ENCODE measurements at places on chromosomes 3 and 15.

DNA sequence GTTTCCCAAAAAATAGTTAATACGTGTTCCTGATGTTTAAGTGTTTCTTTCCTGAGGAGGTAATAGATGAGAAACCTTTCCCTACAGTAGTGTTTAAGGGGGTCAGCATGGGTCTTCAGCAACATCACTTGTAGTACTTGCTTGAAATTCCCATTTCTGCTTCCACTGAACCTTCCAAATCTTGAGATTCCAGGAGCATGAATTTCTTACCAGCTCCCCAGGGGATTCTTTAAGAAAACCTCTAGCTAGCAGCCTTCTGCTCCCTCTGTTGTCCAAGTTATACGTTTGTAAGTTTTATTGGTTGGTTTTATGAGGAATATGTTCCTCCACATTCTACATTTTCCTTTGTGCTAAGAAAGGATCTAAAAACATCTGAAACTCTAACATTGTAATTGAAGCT is 38.2 kb upstream of the ACP3 start:
- no peak for DNase-seq

DNA sequence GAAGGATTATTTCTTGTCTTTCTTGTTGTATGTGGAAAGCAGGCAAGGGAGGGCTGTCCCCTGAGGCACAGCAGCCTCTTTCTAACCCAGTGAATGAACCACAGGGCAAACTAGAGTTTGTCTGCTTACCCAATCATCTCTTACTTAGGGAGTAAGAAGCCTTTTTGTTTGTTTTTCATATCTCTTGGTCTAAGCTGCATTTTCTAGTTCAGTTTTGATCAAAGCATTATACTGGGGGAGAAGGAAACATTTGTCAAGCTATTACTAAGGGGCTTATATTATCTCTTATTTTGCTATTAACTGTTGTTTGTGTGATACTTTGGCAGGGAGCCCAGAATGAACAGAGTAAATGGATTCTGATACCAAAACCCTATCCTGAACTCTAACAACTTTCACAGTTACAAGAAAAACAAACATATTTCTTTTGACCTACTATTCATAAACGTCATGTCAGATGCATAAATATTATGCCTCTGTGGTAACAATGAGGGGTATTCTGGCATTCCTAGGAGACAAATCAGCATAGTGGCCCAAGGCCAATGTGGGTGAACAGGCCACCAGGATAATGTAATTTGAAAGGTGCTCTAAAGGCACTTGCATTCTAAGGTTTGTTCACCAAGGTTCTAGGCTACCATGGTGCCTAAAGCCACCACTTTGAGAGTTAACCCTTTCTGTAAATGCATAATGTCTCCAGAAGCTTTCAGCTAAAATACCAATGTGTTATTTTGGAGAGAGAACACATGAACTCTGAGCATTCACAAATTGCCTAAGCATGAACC is 271.6 kb upstream of the ZPLD1 start:
- DNase-seq, result no peak

GRCh38 chr3:172530101-172530561 is 6.9 kb upstream of the TNFSF10 start:
- DNase-seq, result no peak

GRCh38 chr3:15804553-15805095 is 6.8 kb upstream of the ANKRD28 start:
- DNase-seq, result no peak

DNA sequence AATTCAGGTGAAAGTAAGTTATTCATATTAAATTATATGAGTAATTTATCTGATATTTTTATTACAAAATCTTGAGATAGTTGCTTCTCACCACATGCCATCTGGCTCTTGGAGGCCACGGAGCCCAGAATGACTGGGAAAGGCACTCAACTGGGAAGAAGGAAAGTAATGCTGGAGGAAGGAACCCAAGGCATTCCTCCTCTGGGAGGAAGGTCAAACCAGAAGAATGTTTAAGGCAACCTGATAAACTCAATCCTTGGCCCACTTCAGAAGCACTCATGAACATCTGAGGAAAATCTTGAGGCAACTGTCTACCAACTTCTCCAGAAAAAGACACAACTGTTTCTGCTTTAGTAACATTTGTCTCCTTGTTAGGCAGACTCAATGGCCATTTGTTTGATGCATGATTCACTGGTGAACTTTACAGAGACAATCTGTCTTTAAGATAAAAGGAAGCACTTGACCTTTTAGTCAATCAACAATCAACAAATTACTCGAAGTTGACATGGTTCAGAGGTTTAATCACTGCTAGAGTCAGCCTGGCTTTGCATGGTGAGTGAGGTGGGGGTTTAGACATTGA is 261.4 kb upstream of the MME start:
- no peak for DNase-seq

GRCh38 chr3:39605837-39606236 is 138.4 kb downstream of the MOBP start:
- no peak for DNase-seq

- no peak for DNase-seq
Measured at GRCh38 chr3:130773366-130773765, 26.7 kb upstream of the PIK3R4 start.

DNA sequence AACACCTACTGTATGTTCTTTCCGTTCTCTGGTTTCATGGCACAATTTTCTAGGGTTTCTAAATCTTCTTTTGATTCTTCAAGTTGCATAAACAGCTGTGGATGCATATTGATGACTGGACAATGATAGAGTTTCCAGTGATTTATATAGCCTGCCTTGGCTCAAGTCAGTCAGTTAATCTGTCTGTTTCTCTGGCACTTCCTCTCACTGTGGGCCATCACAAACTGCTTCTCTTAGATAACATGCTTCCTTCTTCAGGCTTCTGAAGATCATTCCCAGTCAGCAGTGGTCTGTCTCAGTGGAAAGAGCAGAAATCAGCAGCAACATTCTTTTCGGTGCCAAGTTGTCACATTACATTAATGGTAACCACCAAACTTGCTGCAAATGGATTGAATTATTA is 207.2 kb downstream of the RYR3 start:
- no peak for DNase-seq

- no peak for DNase-seq
Measured at GRCh38 chr3:58025837-58026569, 17.8 kb downstream of the FLNB start.

DNA sequence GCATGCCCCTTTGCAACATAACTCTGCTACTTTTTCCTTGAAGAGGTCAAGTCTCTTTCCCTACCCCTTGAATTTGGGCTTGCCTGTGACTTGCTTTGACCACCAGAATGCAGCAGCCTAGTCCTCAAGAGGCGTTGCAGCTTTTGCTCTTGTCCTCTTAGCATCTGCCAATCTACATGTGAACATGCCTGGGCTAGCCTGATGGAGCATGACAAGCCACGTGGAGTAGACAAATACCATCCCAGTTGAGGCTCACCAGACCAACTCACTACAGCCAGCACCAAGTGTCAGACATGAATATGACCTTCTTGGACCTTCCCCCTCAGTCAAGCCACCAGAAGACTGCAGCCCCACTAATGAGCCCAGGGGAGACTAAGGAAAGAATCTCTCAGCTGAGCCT is 32.9 kb downstream of the AMOTL2 start:
- DNase-seq, result no peak

DNA sequence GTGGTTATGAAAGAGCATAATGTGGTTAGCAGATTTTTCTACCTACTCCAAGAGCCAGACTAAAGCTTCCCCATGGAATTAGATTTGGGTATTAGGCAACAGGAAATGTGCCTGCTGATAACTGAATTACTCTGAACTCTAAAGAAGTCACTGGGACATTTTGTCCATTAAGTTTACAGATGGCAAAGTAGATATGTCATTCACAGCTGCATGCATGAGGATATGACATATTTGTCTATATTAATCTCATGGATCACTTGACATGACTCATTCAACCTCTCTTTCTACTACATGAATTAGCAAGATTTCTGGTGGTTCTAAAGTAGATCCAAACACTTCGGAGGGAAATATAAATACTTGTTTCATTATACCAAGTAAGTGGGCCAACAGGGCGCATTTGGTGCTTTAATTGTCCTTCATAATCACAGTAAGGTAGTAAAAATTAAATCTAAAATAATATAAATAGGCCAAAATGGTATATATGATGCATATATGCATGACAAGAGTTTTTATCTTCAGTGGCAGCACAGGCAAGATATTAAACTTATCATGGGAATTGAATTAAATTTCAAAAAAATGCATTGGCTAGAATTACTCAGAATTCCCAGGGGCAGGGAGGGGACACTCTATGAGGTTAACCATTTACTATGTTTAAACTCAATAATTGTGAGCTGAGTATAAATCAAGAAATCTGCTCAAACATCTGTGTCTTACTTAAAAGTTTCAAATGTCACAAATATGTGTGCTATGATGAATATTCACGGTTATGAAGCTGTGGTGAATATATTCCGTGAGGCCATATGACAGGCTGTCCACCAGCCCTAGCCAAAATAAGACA is 365.3 kb upstream of the KCNMB2 start:
- DNase-seq, result no peak

GRCh38 chr3:175270866-175271265 is 411.7 kb downstream of the NAALADL2 start:
- no peak for DNase-seq

DNA sequence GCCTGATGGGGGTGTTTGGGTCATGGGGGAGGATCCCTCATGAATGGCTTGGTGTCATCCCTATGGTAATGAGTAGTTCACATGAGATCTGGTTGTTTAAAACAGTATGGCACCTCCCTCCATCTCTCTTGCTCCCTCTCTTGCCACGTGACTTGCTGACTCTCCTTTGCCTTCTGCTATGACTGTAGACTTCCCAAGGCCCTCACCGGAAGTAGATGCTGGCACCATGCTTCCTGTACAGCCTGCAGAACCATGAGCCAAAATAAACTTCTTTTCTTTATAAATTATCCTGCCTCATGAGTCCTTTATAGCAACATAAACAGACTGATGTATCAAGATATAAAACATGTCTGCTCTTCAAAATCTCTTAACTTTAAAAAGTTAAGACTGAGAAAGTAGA is 96.1 kb downstream of the TFDP2 start:
- DNase-seq, result no peak

DNA sequence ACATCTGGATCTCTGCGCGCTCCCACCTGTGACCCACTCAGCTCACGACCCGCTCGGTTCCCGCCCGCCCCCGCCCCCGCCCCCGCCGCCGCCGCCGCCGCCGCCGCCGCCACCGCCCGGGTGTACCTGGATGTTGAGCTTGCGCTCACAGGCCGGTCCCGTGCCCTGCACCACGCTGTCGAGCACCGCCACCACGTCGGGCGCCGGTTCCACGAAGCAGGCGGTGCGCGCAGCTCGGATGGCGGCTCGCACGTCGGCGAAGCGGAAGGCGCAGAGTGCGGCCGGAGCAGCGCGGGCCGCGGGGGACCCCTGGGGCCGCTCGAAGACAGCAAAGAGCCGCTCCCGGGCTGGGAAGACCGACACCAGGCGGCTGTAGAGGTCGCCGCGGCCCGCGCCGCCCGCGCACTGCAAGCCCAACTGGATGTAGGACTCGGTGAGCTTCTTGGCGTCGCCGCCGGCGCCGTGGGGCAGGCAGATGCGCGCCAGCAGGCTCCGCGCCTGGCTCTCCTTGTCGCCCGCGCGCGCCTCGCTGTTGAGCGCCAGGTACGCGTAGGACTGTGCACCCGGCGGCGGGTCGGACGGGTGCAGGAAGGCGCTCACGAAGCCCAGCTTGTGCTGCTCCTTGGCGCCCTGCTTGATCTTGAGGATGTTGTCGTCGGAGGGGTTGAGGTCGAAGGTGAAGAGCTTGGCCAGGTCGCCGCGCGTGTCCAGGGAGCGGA is 1.1 kb downstream of the PLXND1 start:
- DNase-seq, result no peak

DNA sequence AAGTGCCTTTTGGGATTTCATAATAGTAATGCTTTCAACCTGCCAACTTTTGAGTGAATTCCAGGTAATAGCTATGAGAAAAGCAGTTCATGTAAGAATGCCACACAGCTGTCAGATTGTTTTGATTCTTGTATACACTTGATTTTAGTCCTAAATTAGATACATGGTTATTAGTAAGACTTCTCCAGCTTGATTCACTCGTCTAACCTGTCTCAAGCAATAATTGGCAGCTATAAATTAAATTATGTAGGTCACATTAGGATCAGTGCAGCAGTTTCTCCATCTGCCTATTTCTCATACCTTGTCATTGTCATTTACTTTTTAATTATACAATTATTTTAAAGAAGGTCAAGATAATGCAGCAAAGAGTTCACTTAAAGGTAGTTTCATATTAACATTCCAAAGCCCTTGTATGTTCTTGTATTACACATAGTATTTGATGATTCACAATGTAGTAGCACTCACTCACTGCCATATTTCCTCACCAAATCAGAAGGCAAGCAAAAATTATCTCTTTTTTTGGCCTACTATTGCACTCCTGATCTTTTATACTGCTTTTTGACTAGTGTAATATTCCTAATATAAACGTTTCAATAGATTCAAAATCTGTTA is 10.9 kb upstream of the CRYBG3 start:
- DNase-seq, result no peak

DNA sequence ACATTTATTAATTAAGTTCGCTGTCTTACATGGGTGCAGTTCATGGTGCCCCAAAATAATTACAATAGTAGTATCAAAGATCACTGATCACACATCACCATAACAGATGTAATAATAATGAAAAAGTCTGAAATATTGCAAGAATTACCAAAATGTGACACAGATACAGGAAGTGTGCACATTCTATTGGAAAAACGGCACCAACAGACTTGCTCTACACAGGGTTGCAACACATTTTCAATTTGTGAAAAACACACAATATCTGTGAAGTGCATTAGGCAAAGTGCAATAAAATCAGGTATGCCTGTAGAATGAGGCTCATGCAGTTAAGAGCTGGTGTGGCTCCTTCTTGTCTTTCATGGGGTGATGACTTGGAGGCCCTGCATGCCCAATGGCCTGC is 265.8 kb downstream of the RPLP1 start:
- DNase-seq, result no peak

GRCh38 chr15:69467636-69468035 is 15.0 kb downstream of the RPLP1 start:
- no peak for DNase-seq
